Activated naive CD4-positive, alpha-beta T cell (primary cell): ENCODE measurements at places on chromosomes 11 and 22.
A peak's percentile ranks its signal among the peaks of the same experiment; 100 is the strongest.

DNA sequence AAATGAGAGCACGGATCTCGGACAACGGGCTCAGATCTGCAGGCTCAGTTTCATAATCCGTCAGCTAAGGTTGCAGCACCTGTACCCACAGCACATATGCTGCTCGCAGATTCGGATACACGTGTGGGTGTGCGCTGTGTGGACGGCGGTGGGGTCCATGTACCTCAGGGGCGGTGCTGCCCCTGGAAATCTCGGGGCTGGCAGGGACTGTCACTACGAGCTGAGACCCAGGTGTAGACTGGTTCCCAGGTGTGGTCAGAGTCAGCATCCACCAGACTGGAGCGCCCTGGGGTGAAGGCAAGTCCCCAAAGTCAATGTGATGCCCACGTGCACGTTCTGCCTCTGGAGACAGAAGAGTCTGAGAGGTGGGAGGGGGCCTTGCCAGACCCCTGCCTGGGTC is 989.3 kb downstream of the BRD1 start:
- no peak for DNase-seq

GRCh38 chr22:45159652-45160462 is 3.9 kb upstream of the NUP50 start:
- no peak for DNase-seq

DNA sequence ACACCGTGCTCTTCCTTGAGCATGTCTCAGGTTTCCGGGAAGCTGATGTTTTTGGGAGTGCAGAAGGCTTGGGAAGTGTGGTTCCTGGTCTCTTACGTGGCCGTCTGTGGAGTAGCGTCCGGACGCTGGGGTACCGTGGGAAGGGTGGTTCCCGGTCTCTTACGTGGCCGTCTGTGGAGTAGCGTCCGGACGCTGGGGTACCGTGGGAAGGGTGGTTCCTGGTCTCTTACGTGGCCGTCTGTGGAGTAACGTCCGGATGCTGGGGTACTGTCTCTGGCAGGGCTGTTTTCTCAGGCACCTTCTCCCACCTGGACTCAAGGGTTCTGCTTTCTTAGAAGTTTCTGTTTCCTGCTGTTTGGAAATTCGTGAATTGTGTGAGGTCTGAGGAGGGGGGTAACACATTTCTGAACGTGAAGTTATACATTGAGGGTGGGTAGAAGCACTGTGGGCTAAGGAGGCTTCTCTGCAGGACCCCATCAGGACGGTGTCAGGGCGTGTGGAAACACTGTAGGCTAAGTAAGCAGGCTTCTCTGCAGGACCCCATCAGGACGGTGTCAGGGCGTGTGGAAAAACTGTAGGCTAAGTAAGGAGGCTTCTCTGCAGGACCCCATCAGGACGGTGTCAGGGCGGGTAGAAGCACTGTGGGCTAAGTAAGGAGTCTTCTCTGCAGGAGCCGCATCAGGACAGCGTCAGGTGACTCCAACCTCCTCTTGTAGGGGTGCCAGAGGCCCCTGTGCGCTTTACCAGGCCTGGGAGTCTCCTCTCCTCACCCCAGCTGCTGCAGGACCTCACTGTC is 5.3 kb upstream of the IFITM3 start:
- no peak for DNase-seq

- no peak for DNase-seq
Measured at GRCh38 chr11:75873417-75874221, 58.6 kb downstream of the UVRAG start.

GRCh38 chr11:9103542-9104276 is 12.3 kb upstream of the SCUBE2 start:
- no peak for DNase-seq

DNA sequence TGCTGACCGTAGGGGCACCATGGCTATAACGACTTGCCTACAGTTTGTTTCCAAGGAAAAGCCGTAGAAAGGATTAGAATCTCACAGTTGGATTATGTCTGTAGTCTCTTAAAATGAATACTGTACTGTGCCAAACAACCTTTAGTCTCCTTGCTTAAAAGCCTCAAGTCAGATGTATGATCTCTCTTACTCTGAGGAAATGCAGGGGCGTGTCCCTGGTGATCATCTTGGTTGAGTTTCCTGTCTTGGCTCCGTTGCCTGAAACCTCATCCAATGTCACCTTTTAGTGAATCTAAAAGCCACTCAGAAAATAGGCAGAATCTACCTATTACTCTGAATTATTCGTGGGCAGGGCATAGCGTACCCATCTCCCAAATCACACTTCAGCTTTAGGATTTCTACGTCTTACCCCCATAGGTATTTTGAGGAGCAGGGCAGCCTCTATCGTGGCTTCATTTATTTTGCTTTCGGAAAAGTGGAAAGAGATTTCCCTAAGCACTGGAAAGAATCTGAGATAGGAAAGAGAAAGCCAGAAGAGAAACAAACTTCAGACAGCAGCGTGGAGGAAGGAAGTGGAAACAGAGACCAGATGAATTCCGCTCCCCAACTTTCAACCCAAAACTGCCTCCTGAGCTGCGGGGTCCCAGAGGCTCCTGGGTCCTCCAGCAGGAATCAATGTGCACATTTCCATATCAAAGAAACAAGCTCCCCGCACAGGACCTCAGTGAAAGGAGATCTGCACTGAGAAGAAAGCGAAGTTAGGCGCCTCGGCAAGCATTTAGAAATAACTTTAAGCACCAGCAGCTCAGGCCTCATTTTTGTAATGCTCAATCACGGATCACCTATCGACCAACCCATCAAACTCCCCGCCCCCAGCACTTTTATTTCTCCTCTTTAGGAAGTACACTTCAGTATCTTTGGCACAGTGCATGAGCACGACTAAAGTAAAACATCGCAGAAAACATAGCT is 245.8 kb downstream of the ETS1 start:
- peak; percentile 27 for DNase-seq

- no peak for DNase-seq
Measured at GRCh38 chr11:63813563-63814382, 517 bp downstream of the SPINDOC start.

- DNase-seq, result no peak
Measured at GRCh38 chr11:91066456-91067047, 843.7 kb upstream of the CHORDC1 start.

DNA sequence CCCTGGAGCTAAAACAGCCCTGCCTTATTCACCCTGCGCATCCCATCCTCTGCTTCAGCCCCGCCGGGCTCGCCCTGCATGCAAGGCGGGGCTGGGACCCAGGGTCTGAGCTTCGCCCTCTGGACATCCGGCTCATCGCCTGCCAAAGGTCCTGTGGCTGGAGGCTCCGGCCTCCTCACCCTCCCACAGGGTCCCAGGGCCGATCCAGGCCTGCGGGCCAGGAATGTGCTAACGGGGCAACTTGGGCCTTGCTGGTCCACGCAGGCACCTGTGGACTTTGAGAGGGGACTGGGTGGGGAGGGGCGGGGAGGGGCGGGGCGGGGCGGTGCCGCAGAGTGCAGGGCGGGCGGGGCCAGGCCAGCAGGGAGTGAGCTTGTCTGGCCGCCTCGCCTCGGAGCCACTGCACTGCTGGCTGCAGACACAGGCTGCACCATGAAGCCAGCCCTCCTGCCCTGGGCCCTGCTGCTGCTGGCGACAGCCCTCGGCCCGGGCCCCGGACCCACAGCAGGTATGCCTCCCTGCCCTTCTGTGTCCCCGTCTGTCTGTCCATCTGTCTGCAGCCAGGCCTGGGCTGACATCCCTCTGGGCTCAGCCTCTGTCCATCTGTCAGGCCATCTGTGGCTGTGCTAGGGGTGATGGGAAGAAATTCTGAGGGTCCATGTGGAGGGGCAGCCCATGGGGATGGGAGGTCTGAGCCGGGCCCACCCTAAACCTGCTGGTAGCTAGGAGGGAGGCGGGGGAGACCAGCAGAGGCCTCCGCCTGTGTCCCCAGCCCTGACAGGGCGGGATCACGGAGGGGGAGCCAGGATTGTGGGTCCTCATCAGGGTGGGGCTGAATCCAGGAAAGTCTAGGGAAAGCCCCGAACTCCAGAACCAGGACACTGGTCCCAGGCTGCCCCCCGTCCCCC is at the start of gene SUSD2:
TSS of gene SUSD2 (plus strand) at position 400 of the 908 bp plus-strand sequence. CDS start at position 433, 33 bp downstream.
- no peak for DNase-seq

DNA sequence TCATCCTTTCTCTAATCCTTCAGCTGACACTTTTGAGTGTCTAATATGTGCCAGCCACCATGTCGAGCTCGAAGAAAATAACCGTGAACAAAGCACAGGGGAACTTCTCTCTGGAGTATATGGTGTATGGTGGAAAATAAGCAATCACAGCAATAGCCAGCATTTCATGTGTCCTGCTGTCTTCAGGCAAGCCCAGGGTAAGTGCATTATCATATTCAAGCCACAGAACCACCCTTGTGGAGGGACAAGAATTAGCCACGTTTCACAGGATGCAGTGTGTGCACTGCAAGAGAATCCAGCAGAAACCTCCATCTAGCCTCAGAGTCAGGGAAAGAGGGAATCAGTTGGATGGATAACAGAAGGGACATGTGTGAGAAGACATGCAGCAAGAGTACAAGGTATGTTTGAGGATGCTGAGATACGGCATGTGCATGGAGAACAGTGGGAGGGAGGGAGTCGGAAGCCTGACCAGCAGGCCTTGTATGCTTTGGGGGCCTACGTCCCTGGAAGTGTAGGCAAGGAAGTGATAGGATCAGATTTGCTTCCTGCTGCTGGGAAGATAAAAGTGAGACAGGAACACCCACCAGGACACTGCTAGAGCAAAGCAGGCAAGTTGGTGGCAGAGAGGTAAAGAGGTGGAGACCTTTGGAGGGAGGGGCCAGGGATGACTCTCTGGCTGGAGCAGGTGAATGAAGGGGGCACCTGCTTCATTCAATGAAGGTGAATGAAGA is 14.7 kb upstream of the GNAZ start:
- DNase-seq, result no peak

GRCh38 chr11:64379817-64380709 is 21.1 kb downstream of the RPS6KA4 start:
- no peak for DNase-seq

GRCh38 chr22:31750365-31751284 is 693 bp upstream of the PRR14L start:
- no peak for DNase-seq

DNA sequence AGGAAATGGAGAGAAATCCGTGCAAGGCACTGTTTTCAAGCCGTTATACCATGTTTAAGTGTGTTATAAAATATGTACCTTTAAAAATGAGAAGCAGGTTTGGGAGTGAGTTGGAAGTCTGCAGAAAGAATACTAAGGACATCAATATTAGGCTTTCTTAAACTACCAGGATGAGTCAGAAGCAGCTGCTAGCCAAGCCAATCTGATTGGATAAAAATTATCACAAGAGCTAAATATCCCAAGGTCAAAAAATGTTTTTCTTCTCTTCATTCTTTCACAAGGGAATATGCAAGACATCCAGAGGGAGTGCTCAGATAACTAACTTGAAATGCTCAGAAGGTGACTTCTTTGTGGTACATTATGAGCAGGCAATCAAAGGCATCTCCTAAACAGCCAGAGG is 19.3 kb upstream of the CKAP5 start:
- DNase-seq, result no peak

DNA sequence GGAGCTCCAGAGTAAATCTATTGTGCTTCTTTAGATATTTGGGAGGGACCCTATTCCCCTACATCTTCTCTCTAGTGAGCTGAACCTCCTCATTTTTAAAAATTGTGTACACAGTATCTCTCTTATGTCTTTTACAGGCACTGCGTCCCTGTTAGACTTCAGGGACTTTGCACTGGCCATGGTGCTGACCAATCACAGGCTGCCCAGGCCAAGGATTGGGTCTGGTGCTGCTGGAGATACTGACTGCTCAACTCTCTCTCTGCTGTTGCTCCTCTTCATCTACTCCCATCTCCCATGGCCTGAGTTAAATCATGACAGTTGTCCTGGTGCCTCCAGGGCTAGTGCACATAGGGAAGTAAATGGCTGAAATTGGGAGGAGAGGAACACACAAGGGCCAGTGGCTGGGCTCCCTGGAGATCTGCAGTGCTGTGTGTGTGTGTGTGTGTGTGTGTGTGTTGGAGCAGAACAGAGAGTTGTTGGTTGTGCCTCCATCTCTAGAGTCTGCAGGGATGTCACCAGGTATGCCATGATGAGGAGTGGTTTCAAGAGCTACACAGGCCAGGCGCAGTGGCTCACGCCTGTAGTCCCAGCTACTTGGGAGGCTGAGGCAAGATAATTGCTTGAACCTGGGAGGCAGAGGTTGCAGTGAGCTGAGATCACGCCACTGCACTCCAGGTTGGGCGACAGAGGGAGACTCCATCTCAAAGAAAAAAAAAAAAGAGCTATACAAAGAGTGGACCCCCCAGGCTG is 155.3 kb downstream of the ST3GAL4 start:
- DNase-seq, result no peak

- no peak for DNase-seq
Measured at GRCh38 chr11:76382209-76382608, 1.1 kb downstream of the GVQW3 start.

DNA sequence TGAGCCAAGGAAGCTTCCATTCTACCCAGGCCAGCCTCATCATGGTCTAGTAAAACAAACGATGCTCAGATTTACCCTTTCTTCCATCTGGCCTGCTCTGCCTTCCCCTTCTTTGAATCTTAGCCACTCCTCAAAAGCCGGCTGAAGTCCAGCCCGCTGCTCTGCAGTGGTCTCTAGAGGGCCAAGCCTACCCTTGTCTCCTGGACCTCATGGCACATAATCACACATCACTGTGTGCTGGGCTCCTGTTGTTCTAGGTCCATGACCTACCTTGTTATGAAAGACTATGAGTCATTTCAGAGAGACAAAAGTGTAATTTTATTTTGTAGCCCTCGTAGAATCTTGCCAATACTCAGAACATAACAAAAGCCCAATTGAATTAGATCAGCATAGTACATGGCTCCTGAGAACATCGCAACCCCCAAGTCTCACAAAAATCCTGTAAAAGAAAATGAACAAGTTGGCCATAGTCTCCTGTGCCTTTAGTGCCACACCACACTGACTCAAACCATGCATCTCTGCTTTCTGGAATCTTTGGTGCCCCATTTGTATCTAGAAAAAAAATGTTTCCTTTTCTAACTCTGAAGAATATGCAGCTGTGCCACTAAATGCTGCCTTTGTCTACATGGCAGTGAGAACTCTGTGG is 192.7 kb downstream of the OPCML start:
- no peak for DNase-seq

GRCh38 chr22:41687901-41688364 is 734 bp downstream of the SNU13 start:
- DNase-seq, result no peak

GRCh38 chr11:69367211-69367964 is 73.4 kb downstream of the MYEOV start:
- no peak for DNase-seq

GRCh38 chr11:131690776-131691175 is 320.4 kb downstream of the NTM start:
- no peak for DNase-seq

DNA sequence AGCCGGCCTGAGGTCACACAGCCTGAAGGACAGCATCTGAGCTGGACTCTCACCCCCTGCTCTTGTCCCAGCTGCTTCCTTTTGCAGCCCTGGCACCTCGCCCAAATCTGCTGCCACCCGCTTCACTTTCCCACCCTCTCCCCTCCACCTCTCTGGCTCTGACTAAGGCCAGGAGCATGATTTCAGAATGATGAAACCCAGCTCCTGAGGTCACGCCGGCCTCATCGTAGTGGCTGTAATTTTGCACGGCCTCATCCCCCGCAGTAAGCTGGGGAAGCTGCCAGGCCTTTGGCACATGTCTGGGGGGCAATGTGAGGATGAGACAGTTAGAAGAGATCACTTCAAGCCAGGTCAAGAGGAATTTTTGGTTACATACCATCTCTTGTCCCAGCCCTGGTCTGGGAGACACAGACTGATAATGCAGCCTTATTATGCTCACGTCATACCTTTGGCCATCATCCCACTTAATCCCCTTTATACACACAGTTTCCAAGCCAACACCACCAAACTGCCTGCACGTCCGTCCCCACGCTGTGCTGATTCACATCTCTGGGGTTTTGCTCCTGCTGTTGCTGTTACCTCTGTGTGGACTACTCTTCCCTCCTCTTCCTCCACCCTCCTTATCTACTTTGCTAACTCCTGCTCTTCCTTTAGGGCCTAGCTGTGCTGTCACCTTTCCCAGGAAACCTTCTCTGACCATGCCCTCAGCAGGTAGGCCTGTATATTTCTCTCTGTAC is 58.1 kb downstream of the CHRDL2 start:
- no peak for DNase-seq
